ENCODE measurements at places on chromosomes 7 and 10.

GRCh38 chr7:93402944-93403343, 170.8 kb downstream of the VPS50 start:
- no peak for DNase-seq

- no peak for DNase-seq
Measured at GRCh38 chr10:73857446-73857845, 16.9 kb downstream of the CAMK2G start.

DNA sequence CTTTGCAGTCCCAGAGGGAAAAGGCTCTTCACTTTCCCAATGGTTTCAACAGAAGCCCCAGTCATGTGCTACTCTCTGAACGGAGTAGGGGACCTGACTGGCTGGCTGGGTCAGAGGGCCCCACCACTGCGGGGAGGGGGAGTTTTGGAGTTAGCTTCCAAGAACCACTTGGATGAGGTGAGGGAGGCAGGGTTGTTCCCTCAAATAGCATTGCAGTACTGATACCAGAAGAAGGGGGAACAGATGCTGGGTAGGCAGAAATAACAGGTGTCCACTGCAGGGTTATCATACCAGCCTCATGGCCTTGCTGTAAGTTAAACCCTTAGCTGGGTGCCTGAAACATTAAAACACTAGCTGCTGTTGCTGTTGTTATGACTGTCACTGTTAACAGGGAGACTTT, 131.3 kb downstream of the UBE2H start:
- no peak for DNase-seq

DNA sequence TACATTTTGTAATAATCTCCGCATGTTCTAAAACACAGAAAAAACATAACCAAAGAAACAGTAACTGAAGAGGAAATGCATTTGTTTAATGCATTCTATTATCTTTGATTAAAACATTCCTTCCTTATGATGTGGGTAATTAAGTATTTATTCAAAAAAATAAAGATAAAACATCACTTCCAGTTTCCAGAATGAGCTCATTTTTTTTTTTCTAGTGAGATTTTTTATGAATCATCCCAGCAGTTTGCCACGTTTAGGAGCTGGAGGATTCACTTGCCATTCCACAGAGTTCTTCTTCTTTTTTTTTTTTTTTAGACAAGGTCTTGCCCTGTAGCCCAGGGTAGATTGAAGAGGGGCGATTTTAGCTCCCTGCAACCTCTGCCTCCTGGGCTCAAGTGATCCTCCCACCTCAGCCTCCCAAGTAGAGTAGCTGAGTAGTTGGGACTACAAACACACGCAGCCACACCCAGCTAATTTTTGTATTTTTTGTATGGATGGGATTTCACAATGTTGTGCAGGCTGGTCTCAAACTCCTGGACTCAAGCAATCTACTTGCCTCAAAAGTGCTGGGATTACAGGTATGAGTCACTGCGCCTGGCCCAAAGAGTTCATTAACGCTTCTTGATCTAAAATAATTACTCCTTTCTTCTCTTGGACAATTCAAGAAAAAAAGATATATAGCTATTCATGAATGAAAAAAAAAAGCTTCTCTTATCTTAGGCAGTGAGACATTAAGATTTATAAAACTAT, 177.3 kb downstream of the DKK1 start:
- no peak for DNase-seq

DNA sequence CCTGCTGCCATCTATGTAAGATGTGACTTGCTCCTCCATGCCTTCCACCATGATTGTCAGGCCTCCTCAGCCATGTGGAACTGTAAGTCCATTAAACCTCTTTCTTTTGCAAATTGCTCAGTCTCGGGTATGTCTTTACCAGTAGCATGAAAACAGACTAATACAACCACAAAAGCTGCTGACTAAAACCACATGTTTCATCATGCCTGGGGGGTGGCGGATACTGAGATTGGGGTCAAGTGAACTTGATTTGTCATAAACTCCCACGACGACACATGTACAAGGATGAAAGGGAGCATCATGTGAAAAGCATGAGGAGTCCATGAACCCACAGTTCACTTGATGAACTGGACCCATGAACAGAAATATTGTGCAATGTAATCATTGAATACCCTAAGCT, 134.9 kb upstream of the ANK3 start:
- DNase-seq = no peak

DNA sequence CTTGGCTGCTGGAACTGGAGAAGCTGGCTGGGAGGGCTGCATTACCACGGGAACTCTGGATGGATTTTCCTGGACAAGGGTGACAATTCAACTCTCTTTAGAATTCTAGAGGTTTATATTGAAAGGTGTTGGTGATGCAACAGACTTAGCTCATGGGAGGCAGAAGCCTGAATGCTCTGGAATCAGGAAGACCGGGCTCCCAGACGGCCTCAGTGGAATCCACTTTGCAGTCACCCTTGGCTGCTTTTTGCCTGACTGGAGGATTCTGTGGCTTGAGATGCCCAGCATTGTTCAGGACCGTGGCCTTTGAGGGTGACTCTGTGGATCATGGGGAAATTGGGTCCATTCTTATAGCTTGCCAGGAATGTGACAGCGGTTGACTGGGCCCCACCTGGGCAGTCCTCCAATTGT, 32.3 kb downstream of the PYROXD2 start:
- DNase-seq = no peak

GRCh38 chr10:75353183-75353582, 48.4 kb downstream of the ZNF503 start:
- no peak for DNase-seq

- DNase-seq = peak; percentile 60
Measured at GRCh38 chr7:111138193-111138569, 47.3 kb downstream of the LRRN3 start.

GRCh38 chr10:1739751-1740150, 2.4 kb upstream of the ADARB2 start:
- no peak for DNase-seq

DNA sequence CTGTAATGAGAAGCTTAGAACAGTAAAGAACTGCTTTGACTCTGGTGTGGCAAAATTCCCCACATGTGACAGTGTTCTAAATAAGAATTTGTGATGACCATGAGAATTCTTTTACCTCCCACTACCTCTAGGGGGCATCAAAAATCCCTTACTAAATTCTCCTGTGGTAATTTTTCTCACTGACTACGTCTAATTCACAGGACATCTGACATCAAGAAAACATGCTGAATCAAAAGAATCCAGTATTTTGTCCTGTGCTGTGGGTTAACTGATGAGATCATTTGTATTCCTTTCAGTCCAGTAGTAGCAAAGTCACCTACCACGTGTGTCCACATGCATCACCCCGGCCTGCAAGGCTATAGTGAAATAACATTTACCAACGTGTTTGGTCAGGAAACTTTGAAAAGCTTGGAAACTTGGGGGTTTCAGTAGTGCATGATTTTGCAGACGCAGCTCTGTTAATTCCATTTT, 103.8 kb downstream of the ATE1 start:
- no peak for DNase-seq

- DNase-seq = peak; percentile 79
Measured at GRCh38 chr10:97332591-97333350, 1.8 kb downstream of the FRAT2 start.

- no peak for DNase-seq
Measured at GRCh38 chr10:110485541-110485940, 12.2 kb upstream of the DUSP5 start.

GRCh38 chr10:128160297-128160711, 34.1 kb upstream of the MKI67 start:
- DNase-seq = no peak

DNA sequence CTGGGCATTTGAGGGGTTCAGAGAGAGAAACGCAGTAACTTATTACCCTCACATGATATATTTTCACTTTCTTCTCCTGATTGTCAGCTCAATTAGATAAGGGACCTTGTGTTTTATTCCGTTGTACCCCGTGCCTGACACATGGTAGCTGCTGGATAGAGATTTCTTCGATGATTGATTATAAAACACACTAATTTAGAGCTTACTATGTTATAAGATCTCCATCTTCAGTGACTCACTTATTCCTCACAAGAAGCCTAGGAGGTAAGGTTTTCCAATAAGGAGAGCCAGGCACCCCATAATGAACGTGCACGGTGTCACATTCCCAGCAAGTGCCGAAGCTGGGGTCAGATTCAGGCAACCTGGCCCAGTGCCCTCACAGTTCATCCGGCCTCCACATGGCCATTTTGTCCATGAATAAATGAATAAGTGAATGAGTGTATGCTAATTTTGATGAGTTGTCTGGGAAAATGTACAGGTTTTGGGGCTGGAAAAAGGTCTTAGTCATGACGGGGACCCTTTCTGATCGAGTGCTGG, 138.1 kb upstream of the CDCA7L start:
- DNase-seq = no peak

DNA sequence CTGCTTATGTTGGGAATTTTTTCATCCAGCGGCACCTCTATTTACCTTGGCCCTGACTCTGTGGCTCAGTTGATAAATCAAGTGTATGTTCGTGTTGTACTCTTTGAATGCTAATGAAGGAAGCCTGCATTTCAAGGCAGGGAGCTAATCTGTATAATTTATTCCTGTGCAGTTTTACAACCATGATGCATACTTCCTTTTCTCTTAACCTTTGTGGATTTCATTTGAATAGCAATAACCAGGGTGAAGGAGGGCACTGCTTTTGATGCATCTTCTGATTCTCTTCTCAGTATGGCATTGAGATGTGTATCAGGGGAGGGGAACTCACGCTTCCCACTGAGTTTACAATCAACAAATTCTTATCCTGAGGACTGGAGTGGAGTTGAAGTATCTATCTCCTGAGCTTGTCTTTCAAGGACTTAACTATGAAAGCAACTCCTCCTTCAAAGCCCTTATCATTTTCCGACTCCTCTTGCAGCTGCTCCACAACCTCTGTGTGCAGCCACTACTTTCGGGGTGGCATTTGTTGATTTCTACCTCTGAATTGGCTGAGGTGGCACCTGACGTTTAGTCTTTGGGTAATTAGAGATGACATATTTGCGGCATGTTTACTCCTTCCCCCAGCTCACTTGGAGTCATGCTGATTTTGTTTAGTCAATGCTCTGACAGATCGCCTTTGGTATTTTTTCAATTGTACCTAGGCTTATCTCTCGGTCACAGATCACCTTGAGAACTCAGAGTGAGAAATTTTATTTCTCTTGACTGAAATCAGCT, 275.2 kb downstream of the PHTF2 start:
- DNase-seq = no peak

DNA sequence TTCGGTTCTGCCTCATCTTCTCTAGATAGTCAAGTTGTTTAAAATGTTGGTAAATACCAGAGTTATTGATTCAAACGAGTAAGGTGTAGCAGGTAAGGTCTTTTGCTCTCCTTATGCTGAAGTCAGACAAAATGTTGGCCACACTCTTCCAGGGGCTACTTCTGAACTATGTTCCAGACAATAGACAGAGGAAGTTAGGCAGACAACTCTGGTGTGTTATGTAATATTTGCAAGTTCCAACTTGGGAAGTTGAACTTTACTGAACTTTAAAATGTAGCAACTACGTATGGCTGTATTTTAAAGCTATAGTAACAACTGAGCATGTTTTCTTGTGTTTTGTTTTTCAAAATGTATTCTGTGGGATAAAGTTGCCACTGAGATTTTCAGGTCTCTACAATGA, 125.7 kb upstream of the NEBL start:
- no peak for DNase-seq

DNA sequence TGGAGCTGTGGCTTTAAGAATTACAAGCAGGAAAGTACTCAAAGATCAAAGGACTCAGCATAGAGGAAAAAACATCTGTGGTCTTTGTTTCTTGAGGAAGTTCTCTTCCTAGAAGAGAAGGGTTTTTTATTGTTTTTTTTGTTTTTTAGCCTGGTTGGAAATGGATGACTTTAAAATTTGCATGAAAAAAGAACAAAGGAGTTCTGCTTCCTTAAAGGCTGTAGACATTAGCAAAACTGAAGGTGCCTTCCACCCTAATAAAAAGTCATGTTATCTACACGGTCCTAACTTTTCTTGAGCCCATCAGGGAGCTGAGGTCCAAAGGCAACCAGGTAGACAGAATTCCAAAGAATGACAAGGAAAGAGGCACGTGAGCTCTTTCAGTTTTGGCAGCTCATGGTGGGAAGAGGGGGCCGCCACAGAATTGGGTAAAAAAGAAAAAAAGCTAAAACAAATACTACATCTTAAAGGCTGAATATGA, 356.6 kb downstream of the SH2D4B start:
- no peak for DNase-seq

DNA sequence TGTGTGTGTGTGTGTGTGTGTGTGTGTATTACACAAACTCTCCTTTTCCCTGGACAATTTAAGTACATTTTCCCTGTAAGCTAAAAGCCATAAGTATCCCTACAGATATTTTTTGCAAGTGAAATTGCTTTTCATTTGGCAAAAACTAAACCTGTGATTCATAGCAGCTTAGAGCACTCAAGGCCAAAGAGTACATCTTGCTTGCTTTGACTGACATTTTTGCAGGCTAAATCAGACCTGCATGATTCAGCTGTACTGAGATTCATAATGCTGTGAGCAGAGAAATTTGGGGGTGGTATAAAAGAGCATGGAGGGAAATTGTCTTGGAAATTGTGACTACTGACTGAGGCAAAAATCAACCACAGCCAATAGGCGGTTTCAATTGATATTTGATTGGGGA, 500.4 kb downstream of the GFRA1 start:
- no peak for DNase-seq

DNA sequence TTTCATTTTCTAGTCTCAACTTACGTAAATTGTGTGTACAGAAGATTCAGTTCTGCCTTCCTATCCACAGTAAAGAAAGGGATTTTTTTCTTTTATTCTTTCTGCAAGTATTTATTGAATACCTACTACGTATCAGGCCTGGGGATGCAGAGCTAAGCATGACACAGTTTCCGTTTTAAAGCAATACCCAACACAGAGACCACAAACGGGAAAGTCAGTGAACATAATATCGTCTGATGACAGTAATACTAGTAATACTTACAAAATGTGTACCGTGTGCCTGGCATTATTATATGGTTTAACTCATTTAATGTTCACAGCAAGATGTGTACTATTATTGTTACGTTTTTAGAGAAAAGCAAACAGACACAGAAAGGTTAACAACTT, 22.4 kb downstream of the REEP3 start:
- no peak for DNase-seq

DNA sequence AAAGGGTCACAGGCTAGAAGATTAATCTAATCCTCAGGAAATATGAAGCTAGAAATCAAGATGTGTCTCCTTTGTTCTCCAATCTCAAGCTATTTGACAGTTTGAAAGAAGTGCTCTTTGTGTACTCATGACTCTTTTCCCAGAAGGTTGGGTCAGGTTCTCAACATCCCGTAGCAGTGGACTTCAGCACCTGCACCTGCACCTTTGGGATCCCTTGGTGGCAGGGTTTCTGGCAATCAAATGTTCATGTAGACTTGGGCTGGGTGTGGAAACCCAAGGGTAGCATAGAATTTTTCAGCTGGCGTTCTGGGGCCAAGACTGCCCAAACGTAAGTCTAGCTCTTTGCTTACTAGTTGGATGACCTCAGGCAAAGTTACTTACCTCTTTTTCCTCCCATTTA, 134.4 kb downstream of the ADRA2A start:
- DNase-seq = no peak

DNA sequence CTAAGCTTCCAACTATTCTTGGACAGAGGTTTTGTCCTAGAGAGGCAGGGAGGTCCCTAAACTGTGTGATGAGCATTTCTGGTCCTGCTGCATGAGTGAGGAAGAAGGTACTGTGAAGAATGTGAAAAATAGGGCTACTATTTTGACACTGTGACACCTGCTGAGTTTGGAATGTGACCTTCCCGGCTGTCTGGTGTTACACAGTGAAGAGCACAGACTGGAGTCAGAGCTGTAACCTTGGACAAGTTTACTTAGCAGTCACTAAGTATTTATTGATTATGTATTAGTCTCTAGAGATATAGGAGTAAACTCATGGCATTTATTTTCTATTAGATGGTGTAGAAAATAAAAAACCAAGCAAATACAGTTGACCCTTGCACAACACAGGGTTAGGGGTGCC, 12.3 kb downstream of the GOLGA7B start:
- DNase-seq = no peak

Measured in spinal cord (tissue), 10 donors.